ENCODE measurements at places on chromosomes 4 and X. TPM values are rescaled to one million over a fixed set of nuclear protein-coding genes. Genes with fewer than 3 reads are reported as not detected.

TRAM1L1 gene
- total RNA-seq, result 3.3 TPM

ETNPPL gene
- total RNA-seq, result not detected

SLC6A14 gene
- 0.17 TPM for total RNA-seq

PCDH18 gene
- 423 TPM for total RNA-seq

FAM9B gene
- not detected for total RNA-seq

KIT gene
- under 0.01 TPM for total RNA-seq

NXF2 gene
- not detected for total RNA-seq

NAT8L gene
- total RNA-seq, result under 0.01 TPM

LGI2 gene
- not detected for total RNA-seq

ELF2 gene
- 32.6 TPM for total RNA-seq

PCYT1B gene
- not detected for total RNA-seq

MCF2 gene
- total RNA-seq, result 0.47 TPM

HPGDS gene
- not detected for total RNA-seq

CRLF2 gene
- not detected for total RNA-seq

EVC gene
- total RNA-seq, result 42.9 TPM

GC gene
- not detected for total RNA-seq

FRG1 gene
- total RNA-seq, result 25.8 TPM

G6PD gene
- 153 TPM for total RNA-seq

PWWP3B gene
- under 0.01 TPM for total RNA-seq

TKTL2 gene
- total RNA-seq, result not detected

ADRA2C gene
- 0.09 TPM for total RNA-seq

PASD1 gene
- total RNA-seq, result not detected

SORCS2 gene
- total RNA-seq, result 0.79 TPM

HTR2C gene
- total RNA-seq, result not detected

GPRIN3 gene
- not detected for total RNA-seq

ADAMTS3 gene
- total RNA-seq, result 4.1 TPM

NDUFC1 gene
- total RNA-seq, result 52.3 TPM

RGN gene
- total RNA-seq, result 2.4 TPM

Data from bronchial smooth muscle cell (primary cell).